ENCODE measurements at places on chromosomes 11 and 22.
A peak's percentile ranks its signal among the peaks of the same experiment; 100 is the strongest.

- no peak for DNase-seq
Measured at GRCh38 chr11:1200611-1201191, 22.2 kb upstream of the MUC5B start.

DNA sequence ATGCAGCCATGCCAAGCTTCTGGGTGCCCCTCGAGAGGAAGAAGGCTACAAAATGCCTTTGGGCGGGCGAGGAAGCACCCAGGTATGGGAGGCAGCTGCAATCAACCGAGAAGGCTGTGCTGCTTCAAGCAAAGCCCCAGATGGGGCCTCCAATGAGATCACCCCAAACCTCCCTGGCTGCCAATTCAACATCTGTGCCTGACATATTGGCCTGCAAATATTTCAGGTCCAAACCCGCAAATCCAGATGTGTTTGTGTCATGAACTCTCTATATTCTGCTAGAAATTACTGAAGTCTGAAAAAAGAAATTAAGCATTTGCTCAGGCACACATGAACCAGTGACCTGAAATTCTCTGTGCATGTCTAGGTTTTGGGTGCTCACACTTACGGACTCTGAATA lies 78.8 kb upstream of the RCN1 start:
- no peak for DNase-seq

DNA sequence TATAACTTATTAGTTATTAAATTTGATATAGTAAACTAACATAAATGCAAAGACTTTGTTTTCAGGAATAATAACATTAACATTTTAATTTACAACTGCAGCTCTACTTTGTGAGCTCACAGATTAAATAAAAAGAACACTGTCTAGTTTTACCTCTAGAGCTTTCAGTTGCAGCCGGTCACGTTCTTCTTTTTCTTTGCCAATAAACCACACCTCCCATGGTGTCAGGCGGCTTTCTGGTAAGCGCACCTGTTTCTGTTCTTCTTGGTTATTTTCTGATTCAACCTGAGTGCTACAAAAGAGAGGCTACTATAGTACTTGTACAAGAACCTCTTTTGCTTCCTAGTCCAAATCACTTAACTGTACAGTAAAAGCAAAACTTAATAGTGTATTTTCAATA lies 5.8 kb downstream of the CCDC34 start:
- peak; percentile 70 for DNase-seq

DNA sequence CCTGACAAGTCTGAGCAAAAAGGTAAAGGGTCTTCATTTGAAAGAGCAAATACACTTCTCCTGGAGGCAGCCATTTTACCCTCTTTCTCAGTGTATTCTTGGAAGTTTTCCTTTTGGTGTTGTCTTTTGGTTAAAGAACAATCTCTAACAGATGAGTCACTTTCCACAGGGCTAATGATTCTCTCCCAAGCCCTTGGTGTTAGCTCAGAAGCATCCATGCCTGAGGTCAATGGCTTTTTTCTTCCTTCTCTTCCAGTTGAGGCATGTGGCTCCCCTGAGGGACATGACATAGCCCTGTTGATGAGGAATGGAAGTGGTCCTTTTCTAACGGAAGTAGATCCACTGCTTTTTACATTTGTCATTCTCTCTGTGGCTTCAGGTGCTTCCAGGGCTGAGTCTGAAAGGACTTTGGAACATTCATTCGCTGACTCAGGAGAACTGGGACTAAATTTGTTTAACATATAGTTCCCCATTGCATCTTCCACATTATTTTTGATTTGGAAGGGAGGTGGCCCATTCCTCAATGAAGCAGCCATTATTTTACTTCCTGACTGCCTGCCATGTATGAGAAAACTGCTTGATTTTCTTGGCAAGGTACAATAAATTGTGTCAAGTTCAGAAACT lies 13.8 kb upstream of the POGLUT3 start:
- DNase-seq, result no peak

GRCh38 chr11:14882196-14882595 lies 9.8 kb downstream of the CYP2R1 start:
- DNase-seq, result no peak

- DNase-seq, result no peak
Measured at GRCh38 chr22:29256606-29257325, 11.0 kb downstream of the RHBDD3 start.

DNA sequence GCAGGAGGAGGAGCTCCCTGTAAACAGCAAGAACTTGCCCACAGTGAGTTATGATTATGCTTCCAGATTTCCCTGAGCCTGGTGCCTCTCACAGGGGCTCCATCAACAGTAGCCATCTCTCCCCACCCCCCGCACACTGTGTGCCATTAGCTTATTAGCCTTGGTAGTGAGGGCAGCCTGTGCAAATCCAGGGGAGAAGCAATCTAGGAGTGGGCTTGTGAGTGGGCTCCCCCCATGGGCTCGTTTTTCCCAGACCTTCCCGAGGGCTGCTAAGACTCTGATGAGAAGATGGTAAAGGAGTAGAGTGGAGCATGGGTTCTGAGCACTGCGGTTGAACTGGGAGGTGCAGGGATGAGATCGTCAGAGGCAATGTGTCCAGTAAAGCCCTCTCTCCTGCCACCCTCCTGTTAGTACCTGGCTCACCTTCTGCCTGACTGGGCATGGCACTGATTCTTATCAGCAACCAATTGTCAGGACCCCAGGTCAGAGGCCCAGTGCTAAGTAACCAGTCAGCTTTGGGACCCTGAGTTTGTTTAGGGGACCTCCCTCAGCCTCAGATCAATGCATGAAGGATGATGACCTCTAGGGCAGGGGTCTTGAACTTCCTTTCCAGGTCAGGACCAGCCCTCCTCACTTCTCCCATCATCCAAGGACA lies 38.4 kb upstream of the TP53I11 start:
- DNase-seq, result no peak

GRCh38 chr11:116888024-116888423 lies 50.6 kb upstream of the APOA1 start:
- DNase-seq, result no peak

GRCh38 chr11:2816941-2817421 lies 68.6 kb downstream of the CDKN1C start:
- DNase-seq, result no peak

DNA sequence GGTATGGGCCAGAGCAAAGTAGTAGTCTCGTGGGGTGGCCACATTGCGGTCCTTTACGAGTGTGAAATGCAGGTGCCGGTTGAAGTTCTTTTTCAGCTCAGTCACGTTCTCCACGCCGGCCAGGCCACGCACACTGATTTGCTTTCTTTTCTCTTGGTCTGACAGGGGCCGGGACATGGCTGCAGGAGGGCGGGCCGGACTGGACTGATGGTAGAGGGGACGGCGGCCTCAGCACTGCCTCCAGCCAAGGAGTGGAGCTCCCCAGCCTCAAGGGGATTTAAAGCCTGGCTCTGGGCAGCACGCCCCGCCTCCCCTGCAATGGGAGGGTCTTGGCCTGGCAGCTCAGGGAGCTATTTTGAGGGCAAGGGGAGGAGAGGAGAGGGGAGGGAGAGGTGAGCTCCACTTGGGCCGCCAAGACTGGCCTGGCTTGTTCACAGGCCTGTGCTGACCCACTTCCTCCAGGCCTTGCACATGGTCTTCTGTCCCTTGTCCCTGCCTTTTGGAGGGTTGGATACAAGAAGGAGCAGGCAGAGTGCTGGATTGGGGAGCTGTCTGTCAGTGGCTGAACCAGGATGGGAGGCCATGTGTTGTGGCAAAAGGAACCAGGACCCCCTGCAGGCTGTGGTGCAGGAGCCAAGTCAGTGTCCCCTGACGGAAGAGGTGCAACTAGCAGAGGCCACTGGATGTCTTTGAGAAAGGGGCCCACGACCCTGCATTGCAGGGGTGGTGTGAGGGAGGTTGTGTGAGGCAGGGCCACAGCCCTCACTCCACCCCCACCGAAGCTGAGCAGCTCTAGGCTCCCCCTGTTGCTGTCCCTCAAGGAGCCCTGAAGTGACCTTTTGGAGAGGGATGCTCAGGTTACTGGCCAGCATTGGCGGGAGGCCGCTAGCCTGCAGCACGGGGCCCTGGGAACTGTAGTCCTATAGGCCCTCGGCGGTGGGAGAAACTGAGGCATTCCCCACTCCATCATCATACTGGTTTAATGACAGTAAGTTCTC lies at the start of gene PYGM:
Gene PYGM, minus strand, starts transcription at position 253 of the 998 bp plus-strand sequence. Its CDS starts 76 bp downstream, at position 177.
- DNase-seq, result no peak

- no peak for DNase-seq
Measured at GRCh38 chr22:30351226-30351625, 5.5 kb downstream of the SF3A1 start.

- DNase-seq, result no peak
Measured at GRCh38 chr11:131884461-131885073, 514.2 kb downstream of the NTM start.

- DNase-seq, result no peak
Measured at GRCh38 chr11:63603180-63603518, 11.1 kb downstream of the PLAAT3 start.

GRCh38 chr11:86041975-86042378 lies 26.9 kb downstream of the PICALM start:
- no peak for DNase-seq

- DNase-seq, result no peak
Measured at GRCh38 chr11:104011044-104011443, 25.4 kb upstream of the DDI1 start.

DNA sequence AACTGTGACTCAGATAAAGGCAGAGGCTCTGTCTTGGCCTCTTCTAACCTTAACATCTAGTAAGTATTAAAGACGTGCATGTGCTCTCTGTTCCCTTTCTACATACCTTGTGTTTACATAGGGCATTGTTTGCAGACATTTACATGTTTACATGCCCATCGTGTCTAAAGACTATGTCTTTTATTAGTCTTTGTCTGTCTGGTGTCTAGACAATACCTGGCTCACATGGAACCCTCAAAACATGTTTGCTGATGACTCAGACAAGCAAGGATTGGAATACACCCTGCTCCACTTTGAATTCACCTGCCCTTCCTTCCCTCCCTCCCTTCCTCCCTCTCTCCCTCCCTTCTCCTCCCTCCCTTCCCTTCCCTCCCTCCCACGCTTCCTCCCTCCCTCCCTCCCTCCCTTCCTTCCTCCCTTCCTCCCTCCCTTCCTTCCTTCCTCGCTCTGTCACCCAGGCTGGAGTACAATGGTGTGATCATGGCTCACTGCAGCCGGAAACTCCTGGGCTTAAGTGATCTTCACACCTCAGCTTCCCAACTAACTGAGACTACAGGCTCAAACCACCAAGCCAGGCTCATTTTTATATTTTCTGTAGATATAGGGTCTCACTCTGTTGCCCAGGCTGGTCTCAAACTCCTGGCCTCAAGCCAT lies 23.7 kb upstream of the SORL1-AS1 start:
- DNase-seq, result no peak

DNA sequence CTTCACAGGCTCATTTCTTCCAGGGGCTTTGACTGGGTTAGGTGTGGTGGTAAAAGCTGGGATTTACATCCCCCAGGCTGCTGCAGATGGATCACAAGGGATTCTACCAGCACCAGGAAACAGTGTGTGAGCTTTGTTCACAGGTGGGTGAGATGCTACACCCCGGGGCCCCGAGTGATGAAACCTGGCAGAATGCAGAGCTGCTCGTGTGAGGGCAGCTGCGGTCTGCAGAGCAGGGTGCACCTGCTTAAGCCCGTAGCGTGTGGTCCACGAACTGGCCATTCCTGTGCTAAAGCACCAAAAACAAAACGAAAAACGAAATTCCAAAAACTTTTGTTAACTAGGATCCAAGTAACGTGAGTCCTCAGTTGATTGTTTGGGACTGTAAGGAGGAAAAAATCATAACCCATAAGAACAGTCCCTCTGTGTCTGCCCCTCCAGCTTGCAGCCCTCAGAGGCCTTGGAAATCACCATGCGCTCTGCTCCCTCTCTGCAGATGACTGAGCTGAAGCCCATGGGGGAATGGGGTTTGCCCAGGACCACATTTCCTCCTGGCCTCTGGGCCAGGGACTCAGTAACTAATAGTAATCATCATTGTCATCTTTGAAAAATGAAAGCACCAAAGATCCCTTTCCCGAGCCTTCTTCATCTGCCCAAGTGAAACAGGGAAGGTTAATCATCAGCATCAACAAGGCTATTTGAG lies 24.6 kb downstream of the ELF5 start:
- no peak for DNase-seq

DNA sequence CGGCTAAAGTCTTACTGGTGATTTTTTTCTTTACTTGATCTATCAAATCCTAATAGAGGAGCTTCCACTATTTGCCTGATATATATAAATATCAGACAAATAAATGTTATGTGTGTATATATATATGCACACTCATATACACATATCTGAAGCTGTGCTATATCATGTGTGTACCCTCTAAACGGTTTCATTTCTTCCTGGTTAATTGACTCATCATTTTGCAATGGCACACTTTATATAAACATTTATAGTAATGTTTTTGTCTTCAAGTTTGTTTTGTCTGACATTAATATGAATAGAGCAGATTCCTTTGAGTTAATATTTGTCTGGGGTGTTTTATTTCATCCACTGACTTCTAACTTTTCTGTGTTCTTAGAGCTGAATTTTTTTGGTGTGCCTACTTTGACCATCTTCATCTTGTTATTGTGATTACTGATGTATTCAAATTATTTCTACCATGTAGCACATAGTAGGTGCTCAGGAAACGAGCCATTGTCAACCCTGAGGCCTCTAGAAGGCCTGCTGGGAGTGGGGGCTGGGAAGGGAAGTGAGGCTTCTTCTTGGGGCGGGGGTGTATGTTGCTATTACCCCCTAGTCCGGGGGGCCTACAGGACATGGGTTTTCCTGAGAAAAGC lies 82.6 kb downstream of the LRRC32 start:
- DNase-seq, result no peak

- DNase-seq, result no peak
Measured at GRCh38 chr11:1760351-1761109, 3.2 kb downstream of the CTSD start.

DNA sequence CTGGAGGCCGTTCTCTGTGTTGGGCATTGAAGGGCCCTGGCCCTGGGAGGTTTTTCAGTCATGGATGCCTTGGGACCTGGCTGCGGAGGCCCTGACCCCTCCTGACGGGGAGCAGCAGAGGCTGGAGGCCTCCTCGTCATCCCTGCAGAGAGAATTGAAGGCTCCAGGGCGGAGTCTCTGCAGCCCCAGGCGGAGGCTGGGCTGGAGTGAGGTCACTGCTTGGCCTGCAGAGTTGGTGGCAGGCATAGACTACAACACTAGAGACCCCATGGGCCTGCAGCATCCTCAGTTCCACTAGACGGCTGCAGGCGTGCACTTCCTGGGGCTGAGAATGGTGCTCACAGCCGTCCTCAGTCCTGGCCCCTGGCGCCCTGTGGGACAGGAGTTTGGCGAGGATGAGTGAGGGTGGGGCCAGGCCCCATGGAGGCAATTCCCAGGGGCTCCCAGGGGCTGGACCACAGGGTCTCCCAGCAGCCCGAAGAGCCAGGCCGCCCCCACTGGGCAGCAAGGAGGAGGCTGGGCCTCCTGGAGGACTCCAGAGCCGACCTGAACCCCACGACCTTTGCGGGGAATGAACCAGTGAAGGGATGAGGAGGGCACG lies 1194.9 kb downstream of the BRD1 start:
- no peak for DNase-seq
